ENCODE measurements at places on chromosomes 2 and 18. TPM values are rescaled to one million over a fixed set of nuclear protein-coding genes. Genes with fewer than 3 reads are reported as not detected.
A peak's percentile ranks its signal among the peaks of the same experiment; 100 is the strongest.

DNA sequence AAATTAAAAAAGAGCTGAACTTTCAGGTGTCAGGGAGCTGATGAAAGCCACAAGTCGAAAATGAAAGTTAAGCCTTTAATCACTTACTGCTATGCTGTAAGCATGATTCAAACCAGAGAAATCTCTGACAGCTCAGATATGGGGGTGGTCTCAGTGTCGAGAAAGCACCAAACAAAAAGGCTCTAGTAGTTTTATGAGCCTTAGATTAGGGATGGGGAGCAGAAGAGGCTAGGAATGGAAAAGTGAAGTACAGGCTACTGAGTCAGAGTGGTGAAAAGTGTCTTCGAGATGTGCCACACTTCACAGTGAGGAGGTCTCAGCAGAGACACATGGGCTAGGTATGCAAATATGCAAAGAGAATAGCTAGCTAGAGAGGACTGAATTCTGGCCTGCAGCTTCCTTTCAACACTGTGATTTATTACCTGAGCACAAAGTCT lies 482.2 kb downstream of the SPAG16 start:
- no peak for DNase-seq

DNA sequence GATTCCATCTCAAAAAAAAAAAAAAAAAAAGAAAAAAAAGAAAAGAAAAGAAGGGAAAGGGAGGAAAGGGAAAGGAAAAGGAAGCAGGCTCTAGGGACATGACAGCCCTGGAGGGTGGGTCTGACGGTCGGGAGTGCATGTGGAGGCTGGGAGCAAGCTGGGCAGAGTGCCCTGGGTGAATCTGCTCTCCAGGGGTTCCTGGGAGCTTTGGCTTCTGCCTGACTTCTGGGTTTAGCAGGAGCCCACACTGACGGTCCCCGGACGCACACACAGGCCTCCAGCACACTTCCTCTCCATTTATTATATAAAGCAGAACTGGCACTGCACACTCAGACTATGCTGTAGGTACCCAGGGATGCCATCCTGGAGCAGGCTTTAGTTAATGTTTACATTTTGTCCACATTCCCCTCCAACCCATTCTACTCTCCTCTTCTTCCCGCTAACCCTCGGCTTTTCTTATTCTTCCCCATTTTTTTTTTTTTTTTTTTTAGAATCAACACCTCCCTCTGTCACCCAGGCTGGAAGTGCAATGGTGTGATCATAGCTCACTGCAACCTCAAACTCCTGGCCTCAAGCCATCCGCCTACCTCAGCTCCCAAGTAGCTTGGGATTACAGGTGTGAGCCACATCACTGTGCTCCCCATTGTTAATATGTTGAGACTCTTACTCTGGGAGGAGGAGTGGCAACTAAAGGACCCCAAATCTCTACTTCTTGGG lies 151.1 kb upstream of the SLC1A4 start:
- no peak for DNase-seq

The SP5 gene
- 4.0 TPM for total RNA-seq

The TBR1 gene
- 5.3 TPM for total RNA-seq

The LAMA1 gene
- 146 TPM for total RNA-seq

DNA sequence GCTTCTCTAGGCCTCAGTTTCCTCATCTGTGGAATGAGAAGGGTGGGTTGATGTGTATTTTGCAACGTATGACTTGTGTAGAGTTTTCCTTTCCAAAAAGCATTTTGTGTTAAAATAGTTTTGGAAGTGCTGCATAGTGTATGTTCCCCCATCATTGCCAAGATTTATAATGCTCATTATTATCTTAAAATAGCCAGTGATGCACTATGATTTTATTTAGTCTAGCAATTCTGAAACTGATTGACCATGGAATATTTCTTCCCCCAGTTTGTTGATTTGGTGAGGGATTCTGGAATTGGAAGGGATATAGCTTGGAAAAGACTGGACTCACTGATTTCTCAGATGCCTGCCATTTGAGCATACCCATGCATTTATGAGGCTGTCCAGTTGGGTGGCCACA lies 130.6 kb downstream of the CCDC85A start:
- no peak for DNase-seq

DNA sequence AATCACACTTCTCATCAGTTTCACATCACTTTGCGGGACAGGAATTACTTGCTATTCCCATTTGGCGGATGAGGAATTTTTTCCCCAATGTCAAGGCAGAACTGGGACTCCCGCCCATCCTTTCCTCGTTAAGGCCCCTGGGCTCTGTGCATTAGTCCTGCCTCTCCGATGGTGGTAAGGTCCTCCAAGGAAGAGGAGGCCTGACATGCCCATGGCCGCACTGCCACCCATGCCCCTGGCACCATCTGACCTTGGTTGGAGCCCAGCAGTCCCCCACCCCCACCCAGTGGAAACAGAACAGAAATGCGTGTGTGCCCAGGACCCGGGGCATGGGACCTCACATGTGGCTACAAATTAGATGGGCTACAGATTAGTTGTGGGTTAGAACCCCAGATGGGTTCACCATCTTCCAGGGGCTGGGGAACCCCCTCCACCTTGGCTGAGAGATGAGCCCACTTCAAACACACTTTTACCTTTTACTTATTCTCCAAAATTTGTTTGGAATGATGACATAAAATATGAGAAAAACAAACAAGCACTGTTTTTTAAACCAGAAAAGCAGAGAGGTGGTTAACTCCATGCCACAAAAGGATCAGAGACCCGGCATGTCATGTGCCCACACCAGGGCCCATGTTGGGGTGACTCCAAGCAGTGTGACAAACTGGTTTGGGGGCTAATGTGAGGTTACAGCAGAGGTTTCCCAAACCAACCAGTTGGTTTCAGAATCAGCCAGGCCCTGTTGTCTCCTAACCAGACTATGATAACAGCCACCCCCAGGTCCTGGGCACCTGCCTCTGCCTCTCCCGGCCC lies 11.0 kb upstream of the DUSP2 start:
- no peak for DNase-seq

The RALBP1 gene
- total RNA-seq, result 59.8 TPM

- peak; percentile 58 for DNase-seq
Observed at GRCh38 chr2:121524685-121525425, 5.8 kb upstream of the RNU4ATAC start.

The CEP68 gene
- 25.9 TPM for total RNA-seq

DNA sequence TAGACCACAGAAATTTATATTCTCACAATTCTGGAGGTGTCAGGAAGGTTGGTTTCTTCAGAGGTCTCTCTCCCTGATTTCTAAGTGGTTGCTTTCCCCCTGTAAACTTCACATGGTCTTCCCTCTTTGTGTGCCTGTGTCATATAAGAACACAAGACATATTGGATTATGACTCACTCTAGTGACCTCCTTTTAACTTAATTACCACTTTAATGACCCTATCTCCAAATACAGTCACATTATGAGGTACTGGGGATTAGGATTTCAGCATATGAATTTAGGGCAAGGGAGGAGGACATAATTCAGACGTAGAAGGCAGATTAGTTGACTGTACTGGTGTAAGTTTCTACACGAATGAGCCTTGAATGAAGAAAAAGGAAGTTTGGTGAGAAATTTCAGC lies 38.2 kb upstream of the EPHA4 start:
- DNase-seq, result no peak

DNA sequence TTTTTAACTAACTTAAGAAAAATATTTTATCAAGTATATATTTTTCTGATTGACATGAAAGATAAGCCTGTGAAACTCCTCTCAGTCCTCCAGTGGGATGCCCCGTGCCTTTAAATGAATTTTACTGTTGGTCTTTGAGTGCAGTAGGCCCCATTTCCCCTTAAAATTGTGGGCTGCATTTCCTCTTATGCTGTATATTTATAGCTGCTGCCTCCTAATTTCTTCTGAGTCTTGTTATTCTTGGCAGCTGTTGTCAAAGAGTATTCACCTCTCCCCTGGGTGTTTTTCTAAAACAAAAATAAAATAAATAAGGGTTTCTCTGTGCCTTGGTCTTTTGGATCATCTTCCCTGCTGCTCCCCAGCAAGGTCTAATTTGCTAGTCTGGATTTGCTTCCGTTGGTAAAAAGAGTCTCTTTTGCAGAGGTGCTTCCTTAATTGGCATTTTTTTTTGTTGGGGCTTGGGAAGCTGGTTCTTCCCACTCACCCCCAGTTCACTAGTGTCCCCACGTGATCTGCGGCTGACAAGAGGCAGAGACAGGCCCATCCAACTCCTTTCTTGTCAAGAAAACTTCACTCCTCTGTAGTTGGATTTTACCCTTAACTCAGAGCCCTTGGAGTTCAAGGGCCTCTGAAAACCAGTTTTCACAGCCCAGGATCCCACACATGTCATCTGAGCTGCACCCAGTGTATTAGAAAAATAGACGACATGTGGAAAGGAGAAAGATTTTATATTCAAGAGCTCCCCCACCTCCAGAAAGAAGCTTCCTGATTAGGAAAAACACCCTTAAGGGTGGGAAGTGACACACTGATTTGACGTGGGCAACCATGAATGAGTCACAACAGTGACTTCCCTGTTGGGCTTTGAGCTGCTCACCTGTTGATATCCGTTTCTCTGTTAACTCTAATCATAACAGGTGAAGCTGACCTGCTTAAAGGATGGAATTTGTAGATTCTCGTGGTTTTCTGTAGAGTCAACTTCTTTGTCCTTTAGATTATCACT lies 431.5 kb downstream of the DCDC2C start:
- DNase-seq, result no peak

GRCh38 chr2:176781570-176782217 lies 430.9 kb upstream of the HNRNPA3 start:
- DNase-seq, result no peak

GRCh38 chr2:124814968-124815745 lies 790.1 kb downstream of the CNTNAP5 start:
- no peak for DNase-seq

The RGPD6 gene
- 102 TPM for total RNA-seq

- no peak for DNase-seq
Observed at GRCh38 chr18:32383050-32383819, 87.4 kb downstream of the GAREM1 start.

The SCYGR4 gene
- total RNA-seq, result not detected

The ACADL gene
- 18.1 TPM for total RNA-seq

DNA sequence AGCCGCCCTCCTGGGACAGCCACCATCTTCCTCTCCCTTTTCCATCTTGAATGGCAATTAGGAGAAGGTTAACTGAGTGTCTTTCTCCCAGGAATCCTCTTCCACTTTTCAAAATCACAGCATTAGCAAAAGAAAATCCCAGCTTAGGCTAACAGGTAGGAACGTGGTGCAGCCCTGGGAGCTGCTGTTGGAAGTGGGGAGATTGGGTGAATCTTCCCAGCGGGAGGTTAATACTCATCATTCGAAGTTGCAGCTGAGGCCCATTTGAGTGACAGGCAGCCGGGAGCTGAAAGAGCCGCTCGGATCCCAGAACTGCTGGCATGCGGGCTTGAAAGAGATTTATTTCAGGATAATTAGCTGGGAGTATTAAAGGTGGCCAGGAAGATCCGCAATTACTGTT lies 306.0 kb downstream of the BCL11A start:
- DNase-seq, result no peak

The ST8SIA5 gene
- 1.3 TPM for total RNA-seq

The NYAP2 gene
- total RNA-seq, result 0.24 TPM

The LRRTM4 gene
- total RNA-seq, result 0.08 TPM
